Thymus (tissue), 14 donors: ENCODE measurements at places on chromosomes 16 and 17.

DNA sequence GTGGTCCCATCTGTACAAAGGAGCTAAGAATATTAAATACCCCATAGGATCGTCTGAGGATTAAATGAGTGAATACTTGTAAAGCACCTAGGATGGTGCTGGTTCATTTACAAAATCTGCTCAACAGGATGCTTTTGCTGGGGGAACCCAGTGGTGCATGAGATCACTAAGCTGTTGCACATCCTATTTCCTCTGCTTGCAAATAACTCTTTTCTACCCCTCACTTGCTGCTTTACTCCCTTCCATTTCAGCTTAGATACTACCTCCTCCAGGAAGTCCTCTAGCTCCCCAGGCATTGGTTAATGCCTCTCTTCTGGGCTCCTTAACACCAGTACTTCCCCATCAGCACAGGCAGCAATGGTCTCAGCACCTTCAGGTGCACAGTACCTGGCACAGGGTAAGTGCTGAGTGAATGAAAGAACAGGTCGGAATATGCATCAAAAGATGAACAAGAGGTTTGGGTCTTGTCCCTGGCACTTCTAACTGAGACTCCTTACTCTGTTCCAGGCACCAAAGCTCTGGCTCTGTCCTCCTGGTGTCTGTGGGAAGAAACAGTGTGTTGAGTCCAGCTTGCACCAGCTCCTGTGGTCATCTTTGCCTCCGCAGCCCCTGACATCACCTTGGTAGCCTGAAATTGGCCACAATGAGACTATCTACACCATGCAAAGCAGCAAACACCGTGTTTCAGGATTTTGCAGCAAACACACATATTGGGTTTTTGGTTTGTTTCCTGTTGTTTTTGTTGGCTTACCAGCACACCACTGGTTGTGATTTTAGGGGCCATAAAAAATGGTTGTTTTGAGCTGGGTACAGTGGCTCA lies 24.1 kb upstream of the IL21R start:
- peak; percentile 55 for DNase-seq

- DNase-seq = no peak
These were observed 309.1 kb downstream of the FOXL1 start for GRCh38 chr16:86887416-86887815.

DNA sequence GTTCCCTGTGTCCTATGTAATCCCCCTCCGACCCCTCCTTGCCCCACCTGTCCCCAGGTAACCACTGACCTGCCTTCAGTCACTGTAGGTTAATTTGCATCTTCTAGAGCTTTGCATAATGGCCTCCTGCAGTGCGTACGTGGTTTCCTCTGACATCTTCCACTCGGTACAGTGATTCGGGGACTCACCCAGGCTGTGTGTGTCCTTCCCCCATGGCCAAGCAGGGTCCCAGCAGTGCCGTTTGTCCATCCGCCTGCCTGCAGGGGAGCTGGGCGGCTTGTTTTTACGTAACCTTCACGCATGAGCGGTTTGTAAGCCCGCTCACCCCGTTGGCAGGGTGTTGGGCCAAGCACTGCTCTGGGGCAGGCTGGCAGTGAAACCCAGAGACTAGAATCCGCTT lies 7.9 kb downstream of the MAPK8IP3 start:
- no peak for DNase-seq

- DNase-seq = no peak
These were observed 76.7 kb upstream of the DOC2B start for GRCh38 chr17:258045-258734.

GRCh38 chr16:31301708-31302400 lies 42.1 kb downstream of the ITGAM start:
- no peak for DNase-seq

DNA sequence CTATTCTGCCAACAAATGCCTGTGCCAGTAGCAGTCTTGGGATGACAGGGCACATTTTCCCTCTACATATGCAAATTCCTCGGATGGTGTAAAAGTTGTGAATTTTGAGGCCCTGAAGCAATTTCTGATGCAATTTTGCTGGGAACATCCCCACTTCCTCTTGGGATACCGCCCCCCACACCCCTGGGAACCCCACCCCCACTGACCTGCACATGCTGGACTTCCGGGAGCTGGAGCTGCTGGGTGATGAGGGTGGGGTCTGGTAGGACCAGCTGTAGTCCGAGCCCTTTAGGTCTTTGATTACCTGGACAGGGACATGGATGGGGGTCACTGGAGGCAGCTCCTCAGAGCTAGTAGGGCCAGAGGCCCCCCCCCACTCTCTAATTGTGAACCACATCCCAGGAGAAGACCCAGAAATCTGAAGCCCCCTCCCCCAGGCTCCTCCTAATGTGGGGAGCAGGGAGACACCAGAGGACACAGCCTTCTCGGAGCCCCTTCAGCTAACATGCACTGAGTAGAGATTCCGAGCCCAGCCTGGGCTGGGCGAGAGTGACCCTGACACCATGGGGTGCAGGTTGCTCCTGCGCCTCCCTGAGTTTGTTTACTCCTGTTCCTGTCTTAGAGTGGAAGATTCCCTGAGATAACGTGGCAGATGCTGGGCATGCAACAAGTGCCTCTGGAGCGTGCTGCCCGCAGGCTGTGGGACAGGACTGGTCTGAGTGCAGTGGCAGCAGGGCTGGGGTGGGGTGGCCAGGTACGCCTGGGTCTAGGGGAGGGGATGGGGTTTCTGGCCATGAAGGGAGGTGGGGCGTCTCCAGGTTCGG lies 9.0 kb downstream of the MTSS2 start:
- no peak for DNase-seq

DNA sequence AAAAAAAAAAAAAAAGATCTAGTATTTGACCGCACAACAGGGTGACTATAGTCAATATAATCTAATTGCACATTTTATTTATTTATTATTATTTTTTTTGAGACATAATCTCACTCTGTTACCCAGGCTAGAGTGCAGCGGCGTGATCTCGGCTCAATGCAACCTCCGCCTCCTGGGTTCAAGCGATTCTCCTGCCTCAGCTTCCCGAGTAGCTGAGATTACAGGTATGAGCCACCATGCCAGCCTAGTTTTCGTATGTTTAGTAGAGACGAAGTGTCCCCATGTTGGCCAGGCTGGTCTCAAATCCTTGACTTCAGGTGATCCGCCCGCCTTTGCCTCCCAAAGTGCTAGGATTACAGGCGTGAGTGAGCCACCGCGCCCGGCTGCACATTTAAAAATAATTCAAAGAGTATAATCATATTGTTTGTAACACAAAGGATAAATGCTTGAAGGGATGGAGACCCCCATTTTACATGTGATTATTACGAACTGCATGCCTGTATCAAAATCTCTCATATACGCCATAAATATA lies 794 bp downstream of the ANKS3 start:
- no peak for DNase-seq

DNA sequence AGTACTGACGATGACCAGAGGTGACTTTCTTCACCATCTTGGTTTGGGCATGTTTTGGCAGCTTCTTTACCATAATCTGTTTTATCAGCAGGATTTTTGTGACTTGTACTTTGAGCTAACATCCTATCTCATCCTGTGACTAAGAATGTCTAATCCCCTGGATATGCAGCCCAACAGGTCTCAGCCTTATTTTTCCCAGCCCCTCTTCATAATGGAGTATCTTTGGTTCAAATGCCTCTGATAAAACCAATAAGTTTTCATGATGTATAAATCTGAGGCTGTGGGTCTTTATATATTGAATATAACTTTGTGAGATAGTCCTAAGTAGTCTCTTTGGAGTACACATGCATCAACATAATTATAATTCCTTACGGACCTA lies 186.9 kb upstream of the WSB1 start:
- DNase-seq = no peak

- DNase-seq = no peak
These were observed 18.6 kb upstream of the SPN start for GRCh38 chr16:29644338-29644857.

DNA sequence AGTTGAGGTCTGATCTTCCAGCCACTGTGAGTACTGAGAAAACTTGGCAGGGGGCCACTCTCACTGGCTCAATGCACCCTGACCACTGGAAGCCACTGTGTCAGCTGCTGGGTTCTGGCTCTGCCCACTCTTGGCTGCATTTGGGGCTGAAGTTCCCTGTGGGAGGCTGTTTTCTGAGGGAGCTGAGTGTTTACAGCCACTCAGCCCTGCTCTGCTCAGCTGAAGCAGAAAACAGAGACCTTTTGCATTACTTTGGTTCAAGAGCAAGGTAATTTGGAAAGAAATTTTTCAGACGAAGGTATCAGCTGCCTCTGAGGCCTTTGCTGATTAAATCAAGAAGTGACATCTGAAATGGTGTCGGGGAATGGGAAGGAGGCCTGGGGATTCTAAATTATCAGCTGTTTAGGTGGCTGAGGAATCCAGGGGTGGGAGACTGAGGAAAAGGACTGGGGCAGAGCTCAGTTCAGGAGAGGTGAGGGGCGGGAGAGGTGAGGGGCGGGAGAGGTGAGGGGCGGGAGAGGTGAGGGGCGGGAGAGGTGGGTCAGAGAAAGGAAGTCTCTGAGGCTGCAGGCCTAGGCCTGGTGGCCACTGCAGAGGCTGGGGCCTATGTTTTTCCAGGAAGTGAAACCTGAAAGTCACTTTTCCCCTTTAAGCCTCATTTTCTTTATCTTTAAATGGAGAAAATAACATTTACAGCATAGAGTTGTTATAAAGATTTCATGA lies at the start of gene ACSM5:
Gene ACSM5 (plus strand): TSS at position 137 of the 723 bp plus-strand sequence. CDS start 1,951 bp downstream, outside the sequence.
- no peak for DNase-seq

DNA sequence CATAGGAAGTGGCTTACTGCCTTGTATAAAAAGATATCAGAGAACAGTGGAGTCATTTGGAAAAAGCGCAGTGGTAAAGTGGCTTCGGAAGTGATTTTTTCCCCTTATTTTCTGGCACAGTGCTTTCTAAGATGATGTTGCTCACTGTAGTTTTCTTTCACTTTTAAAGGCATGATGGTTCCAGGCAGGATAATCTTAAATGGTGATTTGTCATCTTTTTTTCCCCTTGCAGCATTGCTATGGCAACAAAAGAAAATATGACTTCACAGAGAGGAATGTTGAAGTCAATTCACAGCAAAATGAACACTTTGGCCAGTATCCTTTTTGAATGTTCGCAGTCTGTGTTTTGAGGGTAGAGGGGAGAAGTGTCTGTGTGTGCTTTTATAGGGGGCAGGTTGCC lies 42.5 kb downstream of the GOSR1 start:
- no peak for DNase-seq

DNA sequence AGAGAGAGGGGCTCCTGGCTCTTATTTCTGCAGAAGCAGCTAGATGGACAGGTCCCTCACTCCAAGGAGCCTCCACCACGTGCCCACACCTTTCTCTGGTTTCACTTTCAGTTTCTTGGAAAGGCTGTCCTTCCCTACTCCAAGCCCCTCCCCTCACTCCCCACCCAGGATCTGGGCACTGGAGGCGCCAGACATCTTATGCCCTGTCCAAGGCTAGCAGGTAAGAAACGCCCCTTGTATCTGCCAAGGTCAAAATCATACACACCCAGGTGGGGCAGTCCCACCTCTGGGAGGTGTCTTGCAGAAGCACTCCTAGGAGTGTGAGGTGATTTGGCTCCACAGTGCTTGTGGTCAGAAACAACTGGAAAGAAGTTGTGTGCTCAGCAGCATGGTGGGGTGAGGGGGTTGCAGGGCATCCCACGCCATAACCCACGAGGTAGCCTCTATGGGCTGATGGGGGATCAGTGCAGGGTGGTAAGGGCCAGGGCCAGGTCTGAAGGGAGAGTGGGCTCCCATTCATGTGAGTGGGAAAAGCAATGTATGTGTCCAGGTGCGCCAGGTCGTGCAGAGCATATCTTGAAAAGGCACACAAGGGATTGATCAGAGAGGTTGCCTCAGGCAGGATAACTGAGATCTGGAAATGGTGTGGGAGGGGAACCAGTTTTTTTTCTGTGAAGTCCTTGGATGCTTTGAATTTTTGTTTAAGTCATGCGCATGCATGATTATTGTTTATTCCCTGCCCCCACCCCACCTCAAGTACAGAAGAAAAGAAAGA lies 31.8 kb upstream of the PRM1 start:
- no peak for DNase-seq

DNA sequence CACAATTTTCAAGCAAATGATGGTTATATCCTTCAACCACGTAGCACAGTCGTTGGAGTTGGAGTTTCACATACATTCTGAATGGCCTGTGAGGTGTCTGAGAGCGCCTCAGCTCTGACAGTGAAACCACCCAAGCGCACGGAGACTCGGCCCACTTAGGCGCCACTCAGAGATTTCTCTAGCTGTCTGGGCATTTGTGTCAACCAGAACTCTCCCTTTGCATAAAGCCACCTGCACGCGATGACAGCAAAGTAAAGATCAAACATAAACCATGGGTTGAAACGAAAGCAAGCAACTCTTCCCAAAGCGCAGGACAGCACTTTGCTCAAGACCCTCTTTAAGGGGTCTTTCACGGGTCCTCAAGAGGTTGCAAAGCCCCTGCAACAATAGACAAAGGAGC lies 533 bp downstream of the SLC6A4 start:
- DNase-seq = no peak

DNA sequence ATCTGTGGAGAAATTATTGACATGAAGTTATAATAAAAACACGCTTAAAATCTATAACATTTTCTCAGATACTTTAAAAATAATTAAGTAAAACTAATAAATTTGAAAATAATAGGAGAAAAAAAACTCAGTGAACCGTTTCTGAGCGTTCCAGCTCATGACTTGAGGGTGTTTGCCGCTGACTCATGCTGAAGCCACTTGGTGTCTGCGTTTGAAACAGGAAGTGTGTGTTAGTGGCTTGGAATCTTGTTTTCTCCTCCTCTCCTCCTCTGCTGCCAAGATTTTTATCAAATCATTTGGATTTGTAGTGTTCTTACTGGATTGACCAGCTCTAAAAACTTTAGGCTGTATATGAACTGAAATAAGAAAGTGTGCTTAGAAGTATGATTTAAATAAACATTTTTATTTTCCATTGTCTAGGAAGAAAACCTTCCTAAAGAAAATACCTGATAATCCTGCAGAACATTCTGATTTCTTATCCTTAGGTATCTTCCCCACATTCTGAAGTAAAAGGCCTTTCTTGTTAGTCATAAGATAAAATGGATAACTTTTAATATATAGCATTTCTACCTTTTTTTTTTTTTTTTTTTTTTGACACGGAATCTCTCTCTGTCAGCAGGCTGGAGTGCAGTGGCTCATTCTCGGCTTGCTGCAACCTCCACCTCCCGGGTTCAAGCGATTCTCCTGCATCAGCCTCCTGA lies 30.8 kb downstream of the USP10 start:
- no peak for DNase-seq

- no peak for DNase-seq
These were observed 7.4 kb upstream of the HDAC5 start for GRCh38 chr17:44130693-44131349.

- DNase-seq = no peak
These were observed 15.1 kb downstream of the ADCY7 start for GRCh38 chr16:50281391-50282009.

- no peak for DNase-seq
These were observed 11.1 kb downstream of the SCPEP1 start for GRCh38 chr17:56988901-56989572.

GRCh38 chr16:502179-502943 lies 25.2 kb upstream of the CAPN15 start:
- no peak for DNase-seq

- peak; percentile 66 for DNase-seq
These were observed 11.5 kb downstream of the CCL16 start for GRCh38 chr17:35969558-35970380.
